ENCODE measurements at places on chromosomes 5 and 9.

- no peak for DNase-seq
Observed at GRCh38 chr5:148831590-148832565, 5.5 kb downstream of the ADRB2 start.

GRCh38 chr5:134101686-134102439 is 12.6 kb upstream of the TCF7 start:
- no peak for DNase-seq

- DNase-seq: no peak
Observed at GRCh38 chr5:135160036-135160675, 126.1 kb upstream of the PITX1 start.

DNA sequence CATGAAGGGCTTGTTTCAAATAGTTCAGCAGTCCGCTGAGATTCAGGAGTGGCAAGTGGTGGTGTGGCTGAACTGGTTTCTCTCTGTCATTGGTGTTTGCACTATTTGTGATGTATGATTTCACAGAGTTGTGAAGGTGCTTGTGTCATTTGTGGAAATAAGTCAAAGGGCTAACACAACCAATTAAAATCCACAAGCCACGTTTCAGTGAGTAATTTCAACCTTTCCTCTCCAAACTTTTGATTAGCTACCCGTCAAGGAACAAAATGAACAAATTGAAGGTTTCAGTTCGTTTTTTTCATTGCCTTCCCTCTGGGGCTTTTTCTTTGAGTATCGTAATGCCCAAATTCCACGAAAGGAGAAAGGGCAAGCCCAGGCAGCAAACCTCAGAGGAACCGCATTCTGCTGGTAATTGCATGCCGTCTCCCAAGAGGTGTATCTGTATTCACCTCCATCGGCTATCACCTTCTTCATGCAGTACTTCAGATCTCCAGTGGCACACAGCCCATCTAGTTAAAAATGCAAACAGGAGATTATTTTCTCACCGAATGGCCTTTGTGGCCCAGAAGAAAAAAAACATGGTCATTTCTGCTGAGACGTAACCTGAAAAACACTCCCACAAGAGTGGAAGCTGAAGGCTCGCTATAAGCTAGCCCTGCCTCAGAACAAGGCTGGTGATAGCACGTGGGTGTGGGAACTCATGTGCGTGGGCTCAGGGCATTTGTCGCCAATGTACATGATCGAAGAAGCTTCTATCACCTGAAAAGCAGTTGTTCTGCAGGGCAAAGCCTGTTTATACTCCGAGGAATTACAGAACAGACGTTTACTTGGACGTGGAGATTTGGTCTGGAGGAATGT is 197.1 kb downstream of the NR3C1 start:
- no peak for DNase-seq

DNA sequence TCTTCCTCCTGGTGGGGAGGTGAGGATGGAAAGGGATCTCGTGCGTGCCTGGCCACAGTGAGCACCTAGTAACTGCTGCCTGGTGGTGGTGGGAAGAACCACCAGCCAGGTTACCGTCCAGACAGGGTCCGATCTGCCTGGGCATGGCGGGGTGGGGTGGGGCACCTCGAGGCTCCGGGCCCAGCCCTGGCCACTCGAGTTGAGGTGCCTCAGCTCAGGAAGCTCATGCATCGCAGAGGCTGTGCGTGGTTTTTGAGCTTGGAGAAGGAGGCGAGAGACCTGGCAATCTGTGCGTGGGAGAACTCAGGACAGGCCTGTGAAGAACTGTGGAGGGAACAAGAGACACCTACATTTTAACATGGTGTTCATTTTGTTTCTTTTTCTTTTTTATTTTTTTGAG is 31.0 kb upstream of the FIBCD1 start:
- no peak for DNase-seq

DNA sequence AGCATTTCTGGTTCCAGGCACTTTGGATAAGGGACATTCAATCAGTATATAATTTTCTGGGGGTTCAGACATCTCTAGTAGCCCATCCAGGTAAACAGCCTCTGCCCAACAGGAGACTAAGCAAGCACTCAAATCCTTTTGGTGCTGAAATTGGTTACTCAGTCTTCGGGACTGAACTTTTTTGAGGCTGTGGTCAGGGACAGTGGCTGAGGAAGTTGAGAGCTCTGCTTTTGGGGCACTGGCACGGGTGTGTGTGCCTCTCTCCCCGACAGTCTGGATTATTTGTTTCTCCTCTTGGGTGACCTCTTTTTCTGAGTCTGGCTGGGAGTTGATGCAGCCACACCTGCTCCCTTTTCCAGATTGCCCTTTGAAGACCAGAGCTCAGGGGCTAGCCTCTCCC is 47.6 kb downstream of the ACER2 start:
- DNase-seq: no peak

GRCh38 chr9:75983319-75984045 is 93.0 kb downstream of the PCSK5 start:
- DNase-seq: no peak

GRCh38 chr9:130220352-130220751 is 45.2 kb upstream of the HMCN2 start:
- DNase-seq: no peak

- no peak for DNase-seq
Observed at GRCh38 chr5:169131616-169132301, 169.2 kb downstream of the SLIT3 start.

DNA sequence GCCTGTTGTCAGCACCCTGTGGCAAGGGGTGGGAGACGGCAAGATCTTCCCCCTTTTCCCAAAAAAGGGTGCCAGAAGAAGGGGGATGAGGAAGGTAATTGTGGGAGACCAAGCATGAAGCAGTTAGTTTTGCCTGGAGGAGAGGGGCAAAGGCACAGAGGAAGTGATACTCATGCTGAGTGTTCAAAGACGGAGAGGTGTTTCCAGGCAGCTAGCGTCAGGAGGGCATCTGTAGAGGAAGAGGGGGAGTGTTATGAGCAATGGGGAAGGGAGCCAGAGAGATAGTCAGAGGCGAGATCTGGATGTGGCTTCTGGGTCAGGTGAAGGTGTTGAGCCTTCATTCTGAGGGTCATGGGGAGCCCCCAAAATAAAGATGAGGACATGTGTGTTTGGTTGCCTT is 26.9 kb upstream of the ADAM19 start:
- DNase-seq: no peak

- no peak for DNase-seq
Observed at GRCh38 chr5:14185326-14186058, 42.4 kb downstream of the TRIO start.

GRCh38 chr5:3029396-3029795 is 277.9 kb upstream of the IRX2 start:
- no peak for DNase-seq

DNA sequence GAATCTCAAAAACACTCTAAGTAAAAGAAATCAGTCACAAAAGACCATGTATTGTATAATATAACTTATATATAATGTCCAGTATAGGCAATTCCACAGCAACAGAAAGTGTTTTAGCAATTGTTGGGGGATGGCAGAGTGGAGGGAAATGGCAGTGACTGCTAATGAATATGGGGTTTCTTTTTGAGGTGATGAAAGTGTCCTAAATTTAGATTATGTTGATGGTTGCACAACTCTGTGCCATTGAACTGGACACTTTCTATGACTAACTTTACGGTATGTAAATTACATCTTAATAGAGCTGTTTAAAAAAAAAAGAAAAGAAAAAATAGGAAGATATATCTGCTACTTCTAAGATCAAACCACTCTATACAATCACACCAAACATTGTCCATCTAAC is 124.9 kb upstream of the ZNF462 start:
- DNase-seq: no peak

DNA sequence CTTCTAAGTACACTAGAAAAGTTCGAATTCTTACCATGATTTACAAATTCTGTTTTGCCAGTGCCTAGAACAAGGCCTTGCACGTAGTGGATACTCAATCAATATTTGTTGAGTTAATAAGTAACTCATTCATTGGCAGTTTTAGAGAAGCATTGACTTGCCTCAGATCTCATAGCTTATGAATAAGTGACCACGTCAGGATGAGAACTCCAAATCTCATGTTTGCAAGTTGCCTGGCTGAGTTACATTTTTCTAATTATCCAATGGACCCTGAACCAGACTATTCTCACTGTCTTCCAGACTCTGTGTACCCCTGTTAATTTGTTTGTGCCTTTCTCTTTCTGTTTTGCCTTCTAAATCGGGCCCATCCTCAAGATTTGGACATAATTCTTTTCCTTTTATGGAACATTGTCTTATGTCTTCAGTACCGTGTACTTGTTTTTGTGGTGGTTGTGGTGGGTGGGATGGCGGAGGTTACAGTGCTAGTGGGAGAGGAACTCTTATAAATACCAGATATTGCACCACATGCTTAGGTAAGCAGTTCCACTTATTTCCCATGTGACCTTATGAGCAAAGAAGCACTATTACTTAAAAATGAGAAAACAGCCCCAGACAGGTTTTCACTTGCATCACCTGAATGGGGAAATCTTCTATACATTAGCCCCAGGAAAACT is 96.3 kb downstream of the UNC13B start:
- no peak for DNase-seq

DNA sequence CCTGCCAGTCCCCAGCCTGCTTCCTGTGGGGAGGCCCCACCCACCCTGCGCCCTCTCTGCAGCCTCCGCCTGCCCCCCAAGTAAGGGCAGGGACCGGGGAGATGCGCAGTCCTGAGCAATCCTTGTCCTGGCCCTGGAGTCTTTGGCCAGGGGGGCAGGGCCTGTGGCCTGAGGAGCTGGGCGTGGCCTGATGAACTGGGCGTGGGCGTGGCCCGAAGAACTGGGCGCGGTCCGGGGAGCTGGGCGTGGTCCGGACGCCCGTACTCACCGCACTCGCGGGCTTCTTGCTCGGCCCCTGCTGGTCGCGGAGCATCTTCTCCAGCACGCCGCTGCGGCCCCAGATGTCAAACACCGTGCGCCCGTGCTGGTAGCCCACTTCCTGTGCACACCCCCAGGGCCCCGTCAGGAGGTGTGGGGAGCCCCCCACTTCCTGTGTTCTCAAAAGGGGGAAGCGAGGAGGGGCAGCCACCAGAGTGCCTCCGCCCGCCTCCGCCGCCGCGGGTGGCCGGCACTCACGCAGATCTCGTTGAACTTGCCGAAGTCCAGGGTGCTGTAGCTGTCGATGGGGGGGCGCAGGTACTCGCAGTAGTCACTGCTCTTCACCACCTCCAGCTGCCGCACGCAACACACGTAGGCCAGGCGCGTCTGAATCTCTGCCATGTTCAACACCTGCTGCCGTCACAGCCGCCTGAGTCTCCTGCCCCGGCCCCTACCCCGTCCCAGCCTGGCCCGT is 2.7 kb upstream of the NSMF start:
- DNase-seq: no peak

DNA sequence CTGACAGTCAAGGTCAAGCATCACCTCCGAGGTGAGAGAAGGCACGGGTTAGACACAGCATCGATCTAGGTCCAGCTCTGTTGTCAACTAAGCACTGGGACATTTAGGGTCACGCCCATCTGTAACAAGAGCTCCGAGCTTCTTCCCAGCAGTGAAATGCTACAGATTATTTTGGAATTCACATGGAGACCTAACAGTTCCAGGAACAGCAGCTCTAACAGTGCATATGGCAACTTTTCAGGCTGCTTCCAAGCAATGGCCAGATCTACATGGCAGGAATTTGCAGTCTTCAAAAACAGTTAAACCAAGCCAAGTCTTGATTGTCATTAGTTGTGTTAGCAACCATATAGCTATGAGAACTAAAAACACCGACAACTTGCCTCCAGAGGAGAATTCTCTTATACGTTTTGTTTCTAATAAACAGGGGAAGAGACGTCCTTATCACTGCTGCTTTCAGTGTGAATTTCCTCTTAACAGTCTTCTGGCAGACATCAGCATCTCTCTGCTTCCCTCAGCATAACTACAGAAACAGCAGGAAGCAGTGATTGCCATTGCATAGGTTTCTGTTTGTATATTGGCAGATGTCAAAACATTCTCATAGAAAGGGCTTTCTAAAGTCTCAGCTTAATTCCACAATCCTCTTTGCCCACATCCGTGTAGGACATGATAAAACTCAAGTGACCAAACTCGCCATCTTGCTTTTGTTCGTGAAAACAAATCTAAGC is 242.1 kb upstream of the DAPK1 start:
- no peak for DNase-seq

DNA sequence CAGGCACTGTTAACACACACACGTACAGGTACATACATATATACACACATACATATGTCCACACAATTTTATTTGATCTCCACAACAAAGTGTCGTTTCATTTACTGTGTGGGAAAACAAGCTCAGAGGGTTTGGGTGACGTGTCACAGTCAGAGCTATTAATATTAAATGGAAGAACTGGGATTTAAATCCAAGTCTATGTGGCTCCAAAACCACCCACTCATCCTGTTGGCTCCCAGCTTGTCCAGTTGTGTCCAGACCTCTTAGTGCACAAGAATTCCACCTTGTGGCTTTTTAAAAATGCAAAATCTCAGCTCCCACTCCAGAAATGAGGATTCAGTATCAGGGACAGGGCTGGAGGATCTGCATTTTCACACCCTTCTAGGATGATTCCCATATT is 52.3 kb upstream of the PTPDC1 start:
- DNase-seq: no peak

- DNase-seq: no peak
Observed at GRCh38 chr5:91430949-91431348, 47.8 kb upstream of the ARRDC3 start.

DNA sequence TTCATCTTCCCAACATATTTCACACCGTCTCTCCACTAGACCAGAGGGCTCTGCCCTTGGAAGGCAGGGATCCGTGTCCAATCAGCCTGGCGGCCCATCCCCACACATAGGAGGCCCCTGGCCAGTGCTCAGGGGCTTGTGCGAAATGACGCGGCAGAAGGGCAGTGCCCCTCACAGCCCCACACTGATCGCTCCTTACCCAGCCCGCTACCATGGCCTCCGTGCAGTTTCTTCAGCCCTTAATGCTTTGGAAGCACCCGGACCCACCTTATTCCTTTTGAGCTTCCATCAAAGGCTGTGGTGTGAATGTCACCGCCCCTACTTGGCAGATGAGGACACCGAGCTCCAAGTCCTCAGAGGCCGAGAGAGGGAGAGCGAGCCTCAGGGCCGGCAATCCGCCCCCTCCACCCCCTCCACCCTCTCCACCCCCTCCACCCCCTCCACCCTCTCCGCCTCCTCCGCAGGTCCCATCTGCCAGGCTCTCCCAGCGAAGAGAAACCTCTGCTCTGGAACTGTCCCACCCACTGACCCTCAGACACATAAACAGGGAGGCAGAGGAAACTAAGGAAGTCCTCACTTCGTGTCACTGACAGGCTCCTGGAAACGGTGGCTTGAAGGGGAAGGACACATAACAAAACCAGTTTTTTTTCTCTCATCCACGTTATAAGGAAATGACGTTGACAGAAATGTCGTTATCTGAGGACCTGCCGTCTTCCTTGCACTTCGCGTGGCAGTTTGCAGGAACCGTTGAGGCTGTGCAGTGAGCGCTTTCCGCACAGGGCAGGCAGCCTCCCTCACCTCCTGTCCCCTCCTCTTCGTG is 13.9 kb downstream of the QSOX2 start:
- DNase-seq: no peak

DNA sequence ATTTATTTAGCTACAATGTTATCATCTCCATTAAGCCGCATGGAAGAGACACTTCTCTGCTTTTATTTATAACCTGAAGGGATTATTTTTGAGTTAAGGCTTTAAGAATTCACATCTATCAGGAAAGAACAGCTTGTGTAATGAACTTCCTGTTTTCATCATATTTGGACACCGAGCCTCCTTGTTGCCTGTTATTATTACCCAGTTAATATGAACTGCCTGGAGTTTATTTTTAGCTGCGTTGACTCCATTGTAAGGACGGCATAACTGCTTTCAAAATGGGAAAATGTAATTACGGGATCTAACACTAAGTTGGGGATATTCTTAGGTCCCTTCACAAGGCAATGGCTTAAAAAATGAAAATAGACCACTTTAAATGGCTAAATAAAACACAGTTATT is 89.0 kb upstream of the NR4A3 start:
- DNase-seq: no peak

Measured in neuronal stem cell (in vitro differentiated cells).